ENCODE measurements at places on chromosomes 7 and 10.

DNA sequence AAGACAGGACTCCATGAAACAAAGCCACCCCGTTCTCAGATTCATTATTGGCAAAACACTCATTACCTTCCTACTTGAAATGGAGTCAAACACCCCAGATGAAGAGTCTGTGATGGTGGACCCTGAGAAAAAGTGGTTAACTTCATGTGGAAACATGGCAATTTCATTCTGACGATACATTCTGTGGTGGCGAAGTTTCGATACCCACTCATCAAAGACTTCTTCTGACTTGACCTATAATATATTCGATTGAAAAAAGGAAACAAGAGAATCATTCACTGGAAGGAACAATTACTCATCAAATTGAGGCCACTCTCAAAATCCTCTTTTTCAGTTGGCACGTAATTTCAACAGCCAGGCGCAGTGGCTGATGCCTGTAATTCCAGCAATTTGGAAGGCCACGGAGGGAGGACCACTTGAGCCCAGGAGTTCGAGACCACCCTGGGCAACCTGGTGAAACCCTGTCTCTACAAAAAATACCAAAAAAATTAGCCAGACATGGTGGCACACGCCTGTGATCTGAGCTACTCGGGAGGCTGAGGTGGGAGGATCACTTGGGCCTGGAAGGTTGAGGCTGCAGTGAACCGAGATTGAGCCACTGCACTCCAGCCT, 108.8 kb upstream of the GSDME start:
- H3K27me3 ChIP-seq = no peaks in the 10 kb centered on the region
- H3K4me3 ChIP-seq = no peak overlapping the region
- no peak for DNase-seq
- no peaks in the 10 kb centered on the region for H3K4me1 ChIP-seq
- no peak overlapping the region for H3K27ac ChIP-seq
- peaks cover 13% of the 10 kb centered on the region for H3K36me3 ChIP-seq

DNA sequence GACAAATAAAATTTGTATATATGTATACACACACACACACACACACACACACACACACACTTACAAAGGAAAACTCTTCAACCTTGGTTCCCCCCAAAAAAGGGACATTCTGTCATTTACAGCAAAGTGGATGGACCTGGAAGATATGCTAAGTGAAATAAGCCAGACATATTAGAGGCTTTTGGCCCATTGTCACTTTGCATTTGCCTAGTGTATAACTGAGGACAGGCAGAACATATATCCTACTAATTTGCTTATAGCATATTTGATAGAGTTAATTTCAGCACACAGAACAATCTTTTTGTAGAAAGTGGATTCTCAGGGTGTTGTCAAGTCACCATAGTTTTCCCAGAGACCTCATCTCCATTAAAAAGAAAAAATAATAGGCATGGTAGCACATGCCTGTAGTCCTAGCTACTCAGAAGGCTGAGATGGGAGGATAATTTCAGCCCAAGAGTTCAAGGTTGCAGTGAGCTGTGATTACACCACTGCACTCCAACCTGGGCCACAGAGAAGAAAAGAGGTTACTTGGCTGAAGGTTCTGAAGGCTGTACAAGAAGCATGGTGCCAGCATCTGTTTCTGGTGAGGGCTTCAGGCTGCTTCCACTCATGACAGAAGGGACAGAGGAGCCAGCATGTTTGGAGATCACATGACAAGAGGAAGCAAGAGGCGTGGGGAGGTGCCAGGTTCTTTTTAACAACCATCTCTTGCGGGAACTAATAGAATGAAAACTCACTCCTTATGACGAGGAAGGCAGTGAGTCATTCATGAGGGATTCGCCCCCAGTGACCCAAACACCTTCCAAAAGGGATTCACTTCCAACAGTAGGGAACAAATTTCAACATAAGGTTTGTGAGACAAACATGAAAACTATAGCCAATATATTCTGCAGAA, 135.6 kb downstream of the TMEM168 start:
- H3K27ac ChIP-seq = no peak overlapping the region
- H3K36me3 ChIP-seq = no peaks in the 10 kb centered on the region
- no peaks in the 10 kb centered on the region for H3K4me1 ChIP-seq
- no peak overlapping the region for H3K4me3 ChIP-seq

DNA sequence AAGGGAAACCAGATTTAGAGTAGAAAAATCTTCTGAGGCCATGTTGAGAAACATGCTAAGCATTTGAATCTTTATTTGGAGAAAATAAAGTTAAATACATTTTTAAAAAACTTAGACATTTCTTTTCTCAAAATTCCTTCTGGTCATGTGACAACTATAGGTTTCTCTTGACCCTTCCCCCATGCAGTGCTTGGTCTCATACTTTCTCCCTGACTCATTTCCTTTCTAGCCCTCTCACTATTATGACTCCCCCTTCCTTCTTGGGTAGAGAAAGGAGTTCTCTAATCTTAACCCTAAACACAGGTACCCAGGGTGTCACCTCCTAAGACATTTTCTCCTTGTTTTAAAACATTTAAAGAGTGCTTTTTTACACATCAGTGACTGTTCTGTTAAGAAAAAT, 179.5 kb upstream of the TMEM106B start:
- H3K36me3 ChIP-seq = no peaks in the 10 kb centered on the region
- no peaks in the 10 kb centered on the region for H3K27me3 ChIP-seq
- DNase-seq = peak; percentile 27
- H3K4me3 ChIP-seq = no peak overlapping the region
- no peaks in the 10 kb centered on the region for H3K4me1 ChIP-seq
- no peak overlapping the region for H3K27ac ChIP-seq

DNA sequence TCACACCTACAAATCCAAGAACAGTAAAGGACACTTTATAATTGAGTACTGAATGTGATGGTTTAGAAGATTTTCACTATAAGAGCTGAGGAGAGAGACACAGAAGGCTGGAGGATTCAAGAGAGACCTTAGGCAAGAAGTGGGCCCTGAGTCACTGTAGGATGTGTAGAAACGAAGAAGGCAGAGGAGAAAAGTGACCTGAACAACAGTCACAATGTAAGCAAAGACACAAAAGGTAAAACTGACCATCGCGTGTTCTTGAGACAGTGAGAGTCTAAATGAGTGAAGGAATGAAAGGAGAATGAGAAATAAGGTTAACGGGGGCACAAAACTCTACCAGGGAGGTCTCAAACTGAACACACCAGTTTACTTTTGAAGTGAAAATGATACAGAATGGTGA, 298.2 kb upstream of the LRGUK start:
- H3K27ac ChIP-seq = no peak overlapping the region
- H3K4me1 ChIP-seq = no peaks in the 10 kb centered on the region
- no peaks in the 10 kb centered on the region for H3K27me3 ChIP-seq
- DNase-seq = no peak
- H3K4me3 ChIP-seq = no peak overlapping the region

- H3K4me3 ChIP-seq = no peak overlapping the region
- H3K27me3 ChIP-seq = no peaks in the 10 kb centered on the region
- H3K4me1 ChIP-seq = peaks cover 5% of the 10 kb centered on the region
- H3K36me3 ChIP-seq = no peaks in the 10 kb centered on the region
- H3K27ac ChIP-seq = no peak overlapping the region
Measured at GRCh38 chr10:3574451-3574850, 210.6 kb downstream of the KLF6 start.

DNA sequence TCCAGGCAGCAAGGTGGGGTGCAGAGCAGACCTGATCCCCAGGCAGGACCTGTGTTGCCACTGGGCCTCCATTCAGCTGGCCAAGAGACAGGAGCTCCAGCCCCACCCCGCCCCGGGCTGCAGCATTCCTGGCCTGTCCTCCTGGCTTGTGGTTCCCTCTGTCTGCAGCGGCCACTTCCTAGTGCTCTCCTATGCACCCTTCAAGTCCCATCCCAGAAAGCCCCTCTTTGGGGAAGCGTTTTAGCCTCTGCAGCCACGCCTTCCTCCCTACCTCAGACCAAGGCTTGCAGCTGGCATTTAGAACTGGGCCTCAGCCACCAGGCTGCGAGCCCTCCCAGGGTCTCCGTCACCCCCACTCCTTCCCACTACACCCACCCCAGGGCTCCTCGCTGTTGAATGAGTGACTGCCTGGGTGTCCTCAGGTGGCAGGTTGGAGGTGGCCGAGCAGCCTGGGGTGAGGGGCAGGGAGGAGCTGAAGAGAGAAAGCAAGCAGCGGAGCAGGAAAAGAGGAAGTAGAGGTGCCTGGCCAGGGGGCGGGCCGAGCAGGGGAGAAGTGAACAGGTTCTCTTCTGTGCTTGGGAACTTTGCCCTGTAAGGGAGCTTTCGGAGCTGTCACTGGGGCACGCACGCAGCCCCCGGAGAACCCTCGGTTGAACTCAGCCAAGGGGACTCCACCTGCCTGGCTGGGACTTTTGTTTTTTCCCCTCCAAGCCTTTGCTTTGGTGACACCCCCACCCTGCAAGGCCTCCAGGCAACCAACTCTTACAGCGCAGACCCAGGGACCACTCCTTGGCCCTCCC, 109.1 kb upstream of the TNRC18 start:
- H3K36me3 ChIP-seq = peaks cover 17% of the 10 kb centered on the region
- peak; percentile 72 for DNase-seq
- H3K4me3 ChIP-seq = peak overlapping the region; percentile 43

DNA sequence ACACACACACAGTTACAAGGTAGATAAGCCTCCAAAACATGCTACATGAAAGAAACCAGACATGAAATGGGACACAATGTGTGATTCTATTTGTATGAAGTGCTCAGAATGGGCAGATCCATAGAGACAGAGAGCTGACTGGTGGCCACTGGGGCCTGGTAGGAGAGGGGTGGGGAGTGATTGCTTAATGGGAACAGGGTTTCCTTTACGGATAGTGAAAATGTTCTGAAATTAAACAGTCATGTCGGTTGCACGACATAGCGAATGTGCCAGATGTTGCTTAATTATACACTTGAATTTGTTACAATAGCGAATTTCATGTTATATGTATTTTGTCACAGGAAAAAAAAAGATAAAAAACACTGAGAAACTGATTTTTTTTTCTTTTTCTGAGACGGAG, 122.3 kb downstream of the SPDYE5 start:
- DNase-seq = no peak
- H3K27ac ChIP-seq = no peak overlapping the region
- H3K36me3 ChIP-seq = peaks cover 20% of the 10 kb centered on the region
- H3K27me3 ChIP-seq = no peaks in the 10 kb centered on the region

- no peaks in the 10 kb centered on the region for H3K27me3 ChIP-seq
- no peak overlapping the region for H3K27ac ChIP-seq
- DNase-seq = no peak
- H3K36me3 ChIP-seq = no peaks in the 10 kb centered on the region
- H3K4me3 ChIP-seq = no peak overlapping the region
- H3K4me1 ChIP-seq = no peaks in the 10 kb centered on the region
Measured at GRCh38 chr10:114544045-114544659, 113.9 kb downstream of the ABLIM1 start.

DNA sequence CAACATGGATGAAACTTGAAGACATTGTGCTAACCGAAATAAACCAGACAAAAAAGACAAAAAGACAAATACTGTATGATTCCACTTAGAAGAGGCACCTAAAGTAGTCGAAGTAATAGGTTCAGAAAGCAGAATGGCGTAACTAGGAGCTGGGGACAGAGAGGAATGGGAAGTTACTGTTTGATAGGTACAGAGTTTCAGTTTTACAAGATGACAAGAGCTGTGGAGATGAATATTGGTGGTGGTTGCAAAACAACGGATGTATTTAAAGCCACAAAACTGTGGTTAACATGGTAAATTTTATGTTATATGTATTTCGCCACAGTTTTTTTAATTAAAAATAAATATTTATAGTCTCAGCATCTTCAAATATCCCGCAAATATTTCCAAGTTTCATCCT, 64.1 kb upstream of the DIP2C start:
- no peak for DNase-seq
- no peaks in the 10 kb centered on the region for H3K27me3 ChIP-seq
- H3K27ac ChIP-seq = no peak overlapping the region

- peaks cover 15% of the 10 kb centered on the region for H3K36me3 ChIP-seq
- no peak overlapping the region for H3K27ac ChIP-seq
- no peaks in the 10 kb centered on the region for H3K27me3 ChIP-seq
- no peaks in the 10 kb centered on the region for H3K4me1 ChIP-seq
Measured at GRCh38 chr7:818031-818699, 14.1 kb upstream of the SUN1 start.

- H3K27ac ChIP-seq = no peak overlapping the region
- no peak overlapping the region for H3K4me3 ChIP-seq
- no peaks in the 10 kb centered on the region for H3K4me1 ChIP-seq
- peaks cover 22% of the 10 kb centered on the region for H3K36me3 ChIP-seq
Measured at GRCh38 chr7:43220250-43220649, 107.8 kb downstream of the HECW1 start.
